ENCODE measurements at places on chromosomes 13 and 19.

DNA sequence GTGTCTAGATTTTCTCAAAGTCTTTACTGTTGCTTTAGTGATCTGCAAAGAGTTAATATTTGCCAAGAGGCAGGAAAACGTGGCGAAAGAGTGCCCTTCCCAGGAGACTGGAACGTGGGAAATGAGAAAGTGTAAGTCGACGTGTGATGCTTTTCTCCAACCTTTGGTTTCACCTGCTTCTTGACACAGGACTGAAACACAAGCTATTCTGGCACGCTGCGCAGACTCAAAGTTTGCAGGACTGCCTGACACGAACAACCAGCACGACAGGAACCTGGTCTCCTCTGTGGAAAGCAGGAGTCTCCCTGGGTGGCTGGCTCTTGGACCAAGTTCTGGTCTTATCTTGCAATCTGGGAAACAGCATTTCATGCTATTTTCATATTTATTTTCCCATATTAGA, 28.6 kb downstream of the RFXAP start:
- DNase-seq, result no peak

DNA sequence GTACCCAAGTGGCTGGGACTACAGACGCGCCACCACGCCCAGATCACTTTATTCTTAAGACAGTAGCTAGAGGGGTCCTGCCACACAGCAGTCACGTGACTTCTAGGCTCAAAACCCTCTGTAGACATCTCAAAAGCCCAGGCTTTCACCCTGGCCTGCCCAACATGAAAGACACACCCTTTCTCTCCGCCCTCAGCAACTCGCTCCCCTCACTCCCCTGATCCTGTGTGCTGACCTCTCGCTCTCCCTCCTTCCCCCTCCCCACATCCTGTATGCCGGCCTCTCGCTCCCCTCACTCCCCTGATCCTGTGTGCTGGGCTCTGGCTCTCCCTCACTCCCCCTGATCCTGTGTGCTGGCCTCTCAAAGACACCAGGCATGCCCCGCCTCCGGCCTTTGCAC, 77.4 kb downstream of the SLC15A1 start:
- no peak for DNase-seq

- DNase-seq, result no peak
These were observed 24.8 kb downstream of the C2CD4C start for GRCh38 chr19:383922-384798.

DNA sequence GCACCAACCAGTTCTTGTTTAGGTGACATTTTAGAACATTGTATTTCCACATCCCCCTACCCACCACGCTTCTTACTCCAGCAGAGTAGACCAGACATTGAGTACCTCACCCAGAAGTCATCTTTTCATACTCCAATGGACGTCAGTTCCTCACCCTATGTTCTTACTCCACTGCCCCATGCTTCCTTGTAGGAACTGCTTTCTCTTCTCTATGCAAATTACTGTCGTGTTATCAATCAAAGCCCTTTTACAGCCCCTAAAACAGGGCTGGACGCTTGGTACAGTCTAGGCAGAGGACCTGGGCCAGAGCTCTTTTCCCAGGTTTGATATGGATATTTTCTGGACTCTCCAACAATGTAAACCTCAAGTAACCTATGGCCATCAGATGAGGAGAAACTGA, 58.2 kb downstream of the USP12 start:
- DNase-seq, result no peak

GRCh38 chr13:25783076-25783475, 268.7 kb downstream of the SHISA2 start:
- DNase-seq, result no peak

GRCh38 chr19:48587387-48587786, 19.2 kb upstream of the SPACA4 start:
- DNase-seq, result no peak

GRCh38 chr19:8194528-8195267, 14.5 kb upstream of the CERS4 start:
- DNase-seq, result no peak

- DNase-seq, result no peak
These were observed 83.0 kb upstream of the TM9SF2 start for GRCh38 chr13:99418103-99418842.

DNA sequence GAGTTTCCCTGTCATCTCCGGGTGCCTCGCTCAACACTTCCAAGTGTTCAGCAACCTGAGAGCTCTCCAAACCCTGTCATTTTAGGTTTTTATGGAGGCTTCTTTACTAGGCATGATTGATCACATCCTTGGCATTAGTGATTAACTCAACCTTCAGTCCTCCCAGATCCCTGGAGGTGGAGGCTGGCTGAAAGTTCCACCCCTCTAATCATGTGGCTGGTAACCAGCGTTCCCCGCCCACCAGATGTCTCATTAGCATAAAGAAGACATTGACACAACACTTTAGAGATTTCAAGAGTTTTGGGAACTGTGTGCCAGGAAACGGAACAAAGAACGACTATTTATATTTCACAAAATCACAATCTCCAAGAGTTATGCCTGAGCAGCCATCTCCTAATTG, 71.1 kb upstream of the RGCC start:
- DNase-seq, result no peak

- no peak for DNase-seq
These were observed 223.6 kb downstream of the DACH1 start for GRCh38 chr13:71643448-71643860.

- DNase-seq, result no peak
These were observed 8.6 kb downstream of the CLN5 start for GRCh38 chr13:77000475-77000874.

DNA sequence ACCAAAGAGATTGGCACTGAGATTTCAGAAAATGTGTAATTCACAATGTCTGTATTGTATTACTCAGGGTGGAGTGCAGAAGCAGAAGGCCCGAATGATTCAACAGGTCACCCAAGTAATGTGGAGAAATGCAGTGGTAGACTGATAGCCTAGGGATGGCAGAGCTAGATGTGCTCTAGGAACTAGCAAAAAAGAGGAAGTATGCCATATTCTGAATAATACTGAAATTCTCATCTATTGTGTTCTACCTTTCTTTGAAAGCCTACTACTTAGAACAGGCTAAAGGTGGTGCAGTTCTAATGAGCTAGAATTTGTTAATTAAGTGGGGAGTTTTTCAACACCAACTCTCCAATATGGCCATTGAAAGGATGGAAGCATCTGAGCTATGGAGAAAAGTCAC, 1449.8 kb upstream of the MIR17HG start:
- DNase-seq, result no peak

DNA sequence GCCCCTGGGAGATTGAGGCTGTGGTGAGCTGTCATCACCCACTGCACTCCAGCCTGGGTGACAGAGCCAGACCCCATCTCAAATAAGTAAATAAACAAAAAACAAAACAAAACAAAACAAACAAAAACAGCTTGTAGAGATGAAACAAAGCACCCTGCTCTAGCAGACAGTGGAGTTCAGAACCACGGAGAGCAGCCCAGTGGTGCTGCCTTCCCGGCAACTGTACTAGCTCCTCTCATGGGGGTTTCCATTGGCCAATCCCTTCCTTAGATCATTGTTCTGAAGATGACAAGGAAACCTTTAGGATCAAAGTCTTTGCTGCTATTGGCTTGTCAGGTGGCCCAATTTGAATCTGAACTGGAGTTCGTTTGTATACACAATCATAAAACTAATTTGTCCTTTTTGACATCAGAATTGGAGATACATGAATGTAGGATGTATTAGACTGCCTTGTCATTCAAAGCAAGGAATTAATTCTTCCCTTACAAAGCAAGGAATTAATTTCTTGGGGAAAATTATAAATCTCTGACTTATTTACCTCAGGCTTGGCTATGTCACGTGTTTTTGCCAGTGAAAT, 19.7 kb upstream of the SYCN start:
- peak; percentile 10 for DNase-seq

DNA sequence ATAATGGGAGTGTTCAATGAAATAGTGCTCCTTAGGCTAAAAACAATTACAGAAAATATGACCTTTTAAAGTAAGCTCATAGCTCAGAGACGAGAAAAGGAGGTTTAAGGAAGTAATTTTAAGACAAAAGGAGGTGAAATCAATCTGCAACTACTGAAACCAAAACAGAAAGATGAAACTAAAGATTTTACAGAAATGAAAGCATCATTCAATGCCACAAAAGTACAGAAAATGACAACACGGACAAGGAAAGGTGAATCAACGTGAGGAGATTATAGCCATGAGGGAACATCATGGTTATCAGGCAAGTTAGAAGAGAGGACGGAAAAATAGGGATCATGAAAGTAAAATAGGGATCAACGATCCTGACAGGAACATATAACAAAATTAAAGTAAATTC, 745.2 kb downstream of the PCDH17 start:
- no peak for DNase-seq

- DNase-seq, result no peak
These were observed 2.5 kb downstream of the RPS19 start for GRCh38 chr19:41862445-41862986.

DNA sequence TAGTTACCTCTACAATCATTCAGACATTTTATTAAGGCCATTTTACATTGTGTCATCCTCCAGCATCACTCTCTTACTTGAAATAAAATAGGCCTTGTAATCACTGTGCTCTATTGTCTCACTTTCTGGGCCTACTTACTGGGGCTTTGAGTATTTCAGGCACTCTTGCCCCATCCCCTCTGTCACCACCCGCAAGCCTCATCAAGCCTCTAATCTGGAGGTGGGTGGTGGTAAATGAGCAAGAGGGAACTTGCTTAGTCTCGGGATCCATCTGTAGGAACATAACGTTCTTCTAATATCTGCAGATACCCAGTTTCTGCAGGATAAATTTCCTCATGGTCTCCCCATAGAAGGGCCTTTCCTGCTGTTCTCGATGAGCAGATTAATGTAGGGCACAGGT, 19.4 kb upstream of the GPR18 start:
- no peak for DNase-seq

DNA sequence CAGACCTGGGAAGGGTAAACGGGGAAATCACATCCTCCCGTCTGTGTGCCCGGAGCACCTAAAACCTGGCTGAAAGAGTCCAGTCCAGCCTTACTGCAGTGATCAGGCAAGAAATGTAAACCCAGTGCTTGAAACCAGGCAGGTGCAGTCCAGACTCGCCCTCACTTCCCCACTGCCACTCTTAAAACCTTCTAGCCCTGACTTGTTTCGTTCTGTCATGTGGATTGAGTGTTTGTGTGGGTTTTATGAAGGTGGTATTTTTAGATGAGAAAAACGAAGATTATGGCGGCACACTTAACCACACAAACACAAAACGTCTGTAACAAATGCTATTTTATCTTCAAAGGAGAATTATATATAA, 839 bp upstream of the CKAP2 start:
- no peak for DNase-seq

- no peak for DNase-seq
These were observed 629.7 kb downstream of the LIG4 start for GRCh38 chr13:107585469-107586180.

DNA sequence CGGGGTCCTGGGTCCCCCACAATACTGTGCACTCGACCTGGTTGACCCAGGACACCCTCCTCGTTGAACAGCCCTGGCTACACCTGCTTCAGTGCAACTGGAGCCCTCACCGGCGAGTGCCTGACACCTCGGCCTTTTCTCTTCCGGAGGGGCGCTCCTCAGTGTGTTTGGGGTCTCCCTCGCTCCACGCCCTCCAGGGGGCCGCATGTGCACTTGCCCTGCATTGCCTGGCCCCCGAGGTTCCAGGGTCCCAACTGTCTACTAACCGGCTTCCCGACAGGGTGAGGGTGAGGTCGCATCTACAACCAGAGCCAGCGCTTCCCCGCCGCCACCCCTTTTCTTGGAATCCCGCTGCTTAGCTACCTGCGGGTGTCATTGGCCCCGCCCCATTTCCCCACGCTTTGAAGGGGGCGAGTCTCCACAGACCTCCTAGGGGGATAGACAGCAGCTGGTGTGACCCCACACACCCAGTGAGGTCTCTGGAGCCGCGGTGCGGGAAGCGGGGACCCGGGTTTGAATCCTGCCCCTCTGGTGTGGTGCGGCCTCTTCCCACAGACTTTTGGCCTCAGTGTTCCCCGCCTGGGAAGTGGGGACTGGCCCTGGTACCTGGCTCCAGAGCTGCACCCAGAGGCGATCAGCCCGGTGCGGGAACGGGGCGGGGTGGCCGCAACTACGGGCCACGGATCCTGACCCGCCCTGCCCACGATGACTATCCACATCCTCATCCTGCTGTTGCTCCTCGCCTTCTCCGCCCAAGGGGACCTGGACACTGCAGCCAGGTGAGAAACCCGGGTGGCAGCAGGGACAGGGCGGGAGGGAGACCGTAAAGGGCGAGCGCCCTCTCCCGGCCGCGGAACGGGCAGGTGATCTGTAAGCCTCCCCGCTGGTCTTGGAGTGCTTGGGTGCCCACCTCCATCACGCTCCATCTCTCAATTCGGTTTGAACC, at the start of gene ADM5:
Gene ADM5 (plus strand): TSS at position 462 of the 946 bp plus-strand sequence. CDS start 244 bp downstream, at position 706.
- DNase-seq, result no peak

- no peak for DNase-seq
These were observed 697.8 kb downstream of the DACH1 start for GRCh38 chr13:71169180-71169579.

DNA sequence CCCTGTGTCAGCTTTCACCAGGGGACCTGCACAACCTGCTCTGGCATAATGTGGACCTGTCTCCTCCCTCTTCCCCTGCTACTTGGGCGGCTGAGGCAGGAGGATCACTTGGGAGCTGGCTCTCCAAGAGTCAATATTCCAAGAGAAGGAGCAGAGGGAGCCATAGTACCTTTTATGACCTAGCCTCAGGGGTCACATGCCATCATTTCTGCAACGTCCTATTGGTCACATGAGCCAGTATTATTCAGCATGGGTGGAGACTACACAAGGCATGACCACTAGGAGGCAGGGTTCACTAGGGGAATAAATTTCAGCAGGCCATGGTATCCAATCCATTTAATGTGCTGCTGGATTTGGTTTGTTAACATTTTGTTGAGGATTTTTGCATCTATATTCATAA, 12.0 kb upstream of the SHFL start:
- DNase-seq, result peak; percentile 14

GRCh38 chr19:33231511-33231910, 5.9 kb upstream of the SLC7A10 start:
- peak; percentile 64 for DNase-seq
